ENCODE measurements at places on chromosomes 3 and 15.

DNA sequence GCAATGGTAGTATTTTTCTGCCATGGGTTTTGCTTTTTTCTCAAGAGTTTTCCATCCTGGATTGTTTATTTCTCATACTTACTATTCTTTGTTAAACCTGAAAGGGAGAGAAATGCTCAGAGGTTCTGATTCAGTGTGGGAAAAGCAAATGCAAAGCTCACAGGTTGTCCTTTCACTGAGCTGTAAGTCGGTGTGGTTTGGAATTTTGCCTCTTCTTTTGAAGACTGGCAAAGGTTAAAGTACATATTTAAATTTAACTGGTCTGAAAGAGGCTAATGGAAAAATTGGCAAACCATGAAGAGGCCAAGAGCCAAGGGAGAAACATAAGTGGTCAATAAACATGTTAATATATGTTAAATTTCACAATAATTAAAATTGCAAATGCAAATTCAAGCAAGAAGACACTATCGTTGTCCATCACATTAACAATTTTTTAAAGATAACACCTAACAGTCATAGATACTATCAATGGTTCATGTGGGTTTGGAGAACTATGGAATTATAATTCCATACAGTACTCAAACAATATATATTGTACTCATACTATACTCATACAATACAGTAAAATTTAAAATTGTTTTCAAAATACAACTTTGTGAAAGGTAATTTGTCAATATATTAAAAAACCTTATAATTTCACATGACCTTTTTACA is 246.8 kb upstream of the STT3B start:
- no peak for DNase-seq

GRCh38 chr3:47464588-47464987 is 11.2 kb downstream of the SCAP start:
- DNase-seq, result no peak

DNA sequence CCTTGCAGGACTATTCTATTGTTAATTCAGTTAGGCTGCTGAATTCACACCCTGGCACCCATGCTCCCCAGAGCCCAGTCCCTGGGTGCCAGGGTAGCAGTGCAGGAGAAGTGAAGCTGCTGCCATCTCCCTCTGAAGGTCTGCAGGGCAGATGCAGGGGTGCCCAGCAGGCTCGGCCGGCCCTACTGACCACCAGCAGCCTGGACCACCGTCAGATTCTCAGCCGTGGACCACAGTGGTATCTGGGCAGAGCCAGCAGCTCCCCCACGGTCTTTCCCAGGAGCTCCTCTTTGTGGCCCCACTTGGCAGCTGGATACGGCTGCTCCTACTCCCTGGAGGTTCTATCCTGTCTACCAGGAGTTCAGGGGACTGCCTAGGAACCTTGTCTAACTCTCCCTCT is 46.8 kb downstream of the ALDH1L1 start:
- DNase-seq, result no peak

DNA sequence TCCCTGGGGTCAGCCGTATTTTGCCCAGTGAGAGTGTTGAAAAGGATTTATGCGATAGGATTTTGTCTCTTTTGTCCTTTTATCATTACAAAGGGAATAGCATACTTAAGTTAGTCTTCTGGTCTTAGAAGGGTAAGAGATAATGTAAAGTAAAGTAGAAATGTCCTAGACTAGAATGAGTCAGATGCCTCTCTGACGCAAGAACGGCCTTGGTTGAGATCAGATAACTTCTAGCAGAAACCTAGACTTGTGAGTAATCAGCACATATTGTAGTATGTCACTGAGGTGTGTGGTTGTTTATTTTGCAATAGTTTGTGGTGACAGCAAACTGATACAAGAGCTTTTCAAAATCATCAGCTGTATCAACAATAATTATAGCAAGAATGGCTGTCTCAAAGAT is 866.1 kb downstream of the NSUN3 start:
- DNase-seq, result no peak

- DNase-seq, result no peak
Observed at GRCh38 chr3:100630664-100631063, 21.3 kb downstream of the ADGRG7 start.

GRCh38 chr15:67341539-67341938 is 87.0 kb downstream of the IQCH start:
- no peak for DNase-seq

DNA sequence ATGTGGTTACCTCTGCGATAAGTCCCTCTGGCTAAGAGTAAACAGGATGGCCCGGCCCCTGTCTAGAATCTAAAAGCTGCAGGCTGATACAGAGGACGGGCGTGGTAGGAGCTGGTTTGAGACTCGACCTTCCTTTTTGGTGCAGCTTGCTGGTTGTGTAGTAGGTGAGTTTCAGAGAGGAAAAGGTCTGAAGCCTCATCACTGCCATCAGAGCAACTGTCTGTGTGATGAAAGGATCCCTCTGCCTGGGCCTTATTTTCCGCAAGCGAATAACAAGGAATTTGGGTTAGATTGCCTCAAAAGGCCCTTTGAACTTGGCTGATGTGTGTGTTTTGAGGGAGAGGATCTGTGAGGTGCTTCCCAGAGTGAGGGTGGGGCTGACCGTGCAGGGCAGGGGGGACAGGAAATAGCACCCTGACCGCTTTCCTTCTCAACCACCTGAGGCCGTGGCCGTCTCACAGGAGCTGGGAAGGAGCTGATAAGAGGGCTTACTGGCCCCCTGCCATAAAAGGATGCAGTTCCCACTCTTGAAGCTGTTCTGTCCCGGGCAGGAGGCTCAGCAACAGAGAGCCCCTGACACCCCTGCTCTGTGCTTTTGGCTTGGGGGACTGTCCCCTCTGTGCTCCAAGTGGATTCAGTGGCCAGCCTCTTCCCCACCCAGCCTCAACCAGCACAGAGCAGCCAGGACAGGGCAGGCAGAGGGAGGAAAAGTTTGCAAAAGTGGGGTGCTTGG is 45.6 kb upstream of the TFRC start:
- no peak for DNase-seq
